ENCODE measurements at places on chromosomes 13 and 19.

- DNase-seq = no peak
These were observed 23.3 kb downstream of the RBM26 start for GRCh38 chr13:79382545-79383275.

DNA sequence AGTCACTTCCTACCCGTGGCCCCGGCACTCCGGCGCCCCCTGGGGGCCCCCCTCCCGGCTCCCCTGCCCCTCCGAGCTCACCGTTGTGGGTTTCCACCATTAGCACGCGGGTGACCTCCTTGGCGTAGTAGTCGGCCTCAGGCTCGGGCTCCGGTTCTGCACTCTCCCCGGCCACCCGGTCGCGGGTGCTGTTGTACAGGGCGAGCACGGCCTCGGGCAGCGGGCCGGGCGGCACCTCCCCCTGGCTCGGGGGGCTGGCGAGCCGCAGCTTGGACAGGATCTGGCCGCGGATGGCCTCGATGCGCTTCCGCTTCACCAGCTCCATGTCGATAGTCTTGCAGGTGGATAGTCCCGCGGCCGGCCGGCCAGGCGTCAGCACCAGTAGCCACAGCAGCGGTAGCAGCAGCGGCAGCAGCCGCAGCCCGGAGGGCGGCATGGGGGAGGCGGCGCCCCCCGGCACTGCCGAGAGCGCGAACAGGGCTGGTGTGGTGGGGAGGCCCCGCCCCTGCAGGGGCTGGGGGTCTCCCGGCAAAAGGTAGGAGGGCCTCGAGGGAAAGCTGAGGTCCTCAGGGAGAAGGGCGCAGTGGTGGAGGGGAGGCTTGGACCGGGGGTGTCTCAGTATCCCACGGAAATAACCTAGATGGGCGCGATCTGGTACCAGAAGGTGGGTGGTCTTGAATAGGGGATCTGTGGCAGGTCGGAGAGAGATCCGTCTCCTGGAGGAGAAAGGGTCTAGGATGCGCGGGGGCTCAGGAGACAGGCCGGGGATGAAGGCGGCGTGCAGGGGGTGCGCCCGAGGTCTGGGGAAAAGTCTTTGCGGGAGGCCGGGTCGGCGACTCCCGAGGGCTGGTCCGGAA, 885 bp downstream of the TGFB1 start:
- DNase-seq = peak; percentile 48

- no peak for DNase-seq
These were observed 9.6 kb upstream of the BCL3 start for GRCh38 chr19:44738603-44739558.

- no peak for DNase-seq
These were observed 84.0 kb upstream of the GSX1 start for GRCh38 chr13:27708325-27708724.

- no peak for DNase-seq
These were observed 1.1 kb downstream of the TNFAIP8L1 start for GRCh38 chr19:4640247-4641000.

DNA sequence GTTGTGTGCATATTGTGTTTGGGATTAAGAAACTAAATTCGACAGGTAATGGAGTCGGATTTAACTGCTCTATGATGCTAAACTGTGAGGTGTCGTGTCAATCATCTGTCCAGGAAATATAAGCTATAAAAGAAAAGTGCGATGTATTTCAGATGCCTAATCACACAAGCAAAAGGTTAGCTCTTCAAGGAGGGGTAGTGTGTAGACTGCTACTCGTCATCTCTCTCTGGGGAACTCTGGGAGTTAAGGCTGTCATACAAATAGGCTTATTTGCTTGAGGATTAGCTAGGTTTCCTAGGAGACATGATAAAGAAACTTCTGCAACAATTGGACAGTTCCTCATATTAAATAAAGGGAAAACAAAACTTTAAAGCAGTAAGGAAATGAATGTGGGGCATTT, 462.1 kb downstream of the OLFM4 start:
- DNase-seq = no peak

DNA sequence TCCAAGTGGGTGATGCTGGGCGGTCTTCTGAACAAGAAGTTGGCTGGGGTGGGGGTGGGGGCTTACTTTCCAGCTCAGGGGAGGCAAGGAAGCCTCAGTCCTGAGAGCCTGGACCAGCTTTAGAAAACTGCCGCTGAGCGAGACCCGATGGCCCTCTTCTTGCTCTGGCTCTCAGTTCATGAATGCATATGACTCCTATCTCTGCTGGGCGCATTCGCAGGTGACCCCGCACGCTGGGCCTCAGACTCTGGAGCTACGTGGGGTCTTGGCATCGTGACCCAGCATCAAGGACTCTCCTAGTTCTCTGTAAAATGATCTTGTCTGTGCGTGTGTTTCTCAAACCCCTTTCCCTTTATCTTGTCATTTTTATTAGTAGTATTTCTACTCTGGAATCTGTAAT, 19.7 kb downstream of the PRAM1 start:
- DNase-seq = no peak

- DNase-seq = no peak
These were observed 115.8 kb upstream of the TNFSF11 start for GRCh38 chr13:42458193-42458592.

DNA sequence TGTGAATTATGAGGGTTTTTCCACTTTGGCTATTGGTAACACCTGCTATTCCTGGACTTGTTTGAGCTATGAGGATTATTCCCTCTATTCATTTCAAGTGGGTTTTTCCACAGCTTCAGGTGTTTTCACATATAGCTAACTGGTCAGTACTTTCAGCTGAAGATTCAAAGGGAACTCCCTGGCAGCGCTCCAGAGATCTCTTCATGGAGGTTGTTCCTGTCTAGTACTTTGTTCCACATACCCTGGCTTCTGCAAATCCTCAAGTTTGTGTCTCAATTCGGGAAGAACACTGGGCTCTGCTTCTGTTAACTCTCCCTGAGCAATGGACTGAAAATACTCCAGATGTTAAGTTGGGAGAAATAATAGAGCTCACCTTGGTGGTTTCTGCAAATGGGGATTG, 5.6 kb upstream of the ZNF607 start:
- DNase-seq = no peak

DNA sequence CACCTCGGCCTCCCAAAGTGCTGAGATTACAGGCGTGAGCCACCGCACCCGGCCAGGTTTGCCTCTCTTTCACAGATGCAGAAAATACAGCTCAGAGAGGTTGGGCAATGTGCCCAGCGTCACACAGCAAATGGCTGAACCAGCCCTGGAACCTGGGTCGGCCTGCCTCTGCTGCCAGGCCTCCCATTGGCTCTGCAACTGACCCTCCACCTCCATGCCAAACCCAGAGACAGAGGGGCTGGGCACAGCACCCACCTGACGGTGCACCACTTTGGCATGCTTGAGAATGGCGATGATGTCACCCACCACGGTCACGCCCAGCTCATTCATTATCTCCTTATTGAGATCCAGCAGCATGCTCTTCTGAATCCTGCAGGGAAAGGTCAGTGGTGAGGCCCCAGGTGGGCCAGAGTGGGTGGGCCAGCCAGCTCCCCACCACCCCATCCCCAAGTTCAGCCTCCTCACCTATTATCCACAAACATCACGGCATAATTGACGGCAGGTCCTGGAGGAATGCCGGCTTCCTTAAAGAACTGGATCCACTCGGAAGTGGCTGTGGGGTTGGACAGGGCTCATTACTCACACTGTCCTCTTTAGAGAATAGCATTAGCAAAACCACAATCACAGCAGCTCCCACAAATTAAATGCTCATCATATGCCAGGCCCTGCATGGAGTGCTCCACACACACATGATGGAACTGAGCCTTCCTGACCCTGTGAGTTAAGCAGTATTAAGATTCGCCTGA, 12.2 kb downstream of the C19orf47 start:
- no peak for DNase-seq

DNA sequence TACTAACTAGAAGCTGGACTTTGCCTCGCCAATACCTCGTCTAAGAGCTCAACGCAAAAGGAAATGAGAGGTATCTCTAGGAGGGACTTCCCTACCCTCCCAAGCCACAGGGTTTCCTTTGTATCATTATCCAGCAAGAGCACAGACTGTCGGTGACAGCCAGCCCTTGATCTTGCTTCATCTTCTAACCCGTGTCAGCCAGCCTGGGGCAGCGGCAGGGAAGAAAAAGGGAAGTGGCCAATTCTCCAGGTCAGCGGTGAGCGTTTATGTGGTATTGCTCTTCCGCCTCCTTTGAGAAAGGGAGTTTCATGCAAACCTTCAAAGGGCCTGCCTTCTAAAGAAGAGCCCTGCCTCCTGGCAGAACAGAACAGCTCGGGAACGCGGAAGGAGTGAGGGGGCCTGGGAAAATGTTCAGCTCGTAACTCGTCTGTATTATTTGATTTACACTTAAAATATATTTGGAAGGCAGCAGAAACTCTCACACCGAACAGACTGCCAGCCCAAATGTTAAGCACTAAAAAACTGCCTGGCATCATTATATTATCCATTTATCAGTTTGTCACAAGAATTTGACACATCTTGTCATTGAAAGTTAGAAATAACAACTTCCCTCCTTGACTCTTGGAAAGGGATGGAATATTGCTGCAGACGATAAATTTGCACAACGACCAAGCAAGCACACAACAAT, 41.8 kb downstream of the EFNB2 start:
- no peak for DNase-seq

- no peak for DNase-seq
These were observed 1447.5 kb downstream of the EFNB2 start for GRCh38 chr13:105087945-105088344.

- no peak for DNase-seq
These were observed 55.0 kb upstream of the EEF1AKMT1 start for GRCh38 chr13:20828539-20829364.

DNA sequence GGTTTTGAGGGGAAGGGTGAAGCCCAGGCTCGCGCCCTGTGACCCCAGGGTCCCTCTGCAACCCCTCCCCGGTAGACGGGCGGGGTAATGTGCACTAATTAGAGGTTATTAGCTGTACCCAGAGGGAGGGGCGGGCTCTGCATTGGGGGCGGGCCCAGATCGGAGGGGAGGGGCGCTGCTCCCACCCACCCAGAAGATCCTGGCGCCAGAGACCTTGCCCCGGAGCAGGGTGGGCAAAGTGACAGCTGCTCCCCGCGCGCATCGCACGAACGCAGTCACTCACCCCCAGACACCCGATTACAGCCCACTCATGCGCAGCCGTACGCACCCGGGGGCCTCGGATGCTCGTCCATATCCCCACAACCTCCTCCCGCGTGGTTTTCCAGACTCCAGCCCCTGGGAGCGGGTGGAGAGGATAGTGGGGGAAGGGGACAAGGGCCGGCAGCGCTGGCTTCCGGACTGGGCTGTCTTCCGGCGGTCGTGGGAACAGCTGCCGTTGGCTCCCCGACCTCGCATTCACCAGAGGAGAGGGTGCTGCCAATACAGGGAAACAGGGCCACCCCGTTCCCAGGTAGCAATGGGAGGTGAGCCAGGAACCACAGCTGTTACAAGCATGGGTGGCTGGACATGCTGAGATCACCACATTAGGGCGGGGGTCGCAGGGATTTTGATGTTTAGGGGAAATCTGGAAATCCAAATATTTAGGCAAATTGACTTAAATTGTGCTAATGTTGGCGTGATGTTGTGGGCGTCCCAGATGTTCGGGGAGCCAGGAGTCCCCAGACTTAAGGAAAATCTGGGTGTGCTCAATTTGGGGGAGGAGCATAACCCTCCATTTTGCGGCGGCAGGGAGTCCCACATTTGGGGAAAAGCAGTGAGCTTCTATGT, 2.9 kb upstream of the HOOK2 start:
- no peak for DNase-seq

DNA sequence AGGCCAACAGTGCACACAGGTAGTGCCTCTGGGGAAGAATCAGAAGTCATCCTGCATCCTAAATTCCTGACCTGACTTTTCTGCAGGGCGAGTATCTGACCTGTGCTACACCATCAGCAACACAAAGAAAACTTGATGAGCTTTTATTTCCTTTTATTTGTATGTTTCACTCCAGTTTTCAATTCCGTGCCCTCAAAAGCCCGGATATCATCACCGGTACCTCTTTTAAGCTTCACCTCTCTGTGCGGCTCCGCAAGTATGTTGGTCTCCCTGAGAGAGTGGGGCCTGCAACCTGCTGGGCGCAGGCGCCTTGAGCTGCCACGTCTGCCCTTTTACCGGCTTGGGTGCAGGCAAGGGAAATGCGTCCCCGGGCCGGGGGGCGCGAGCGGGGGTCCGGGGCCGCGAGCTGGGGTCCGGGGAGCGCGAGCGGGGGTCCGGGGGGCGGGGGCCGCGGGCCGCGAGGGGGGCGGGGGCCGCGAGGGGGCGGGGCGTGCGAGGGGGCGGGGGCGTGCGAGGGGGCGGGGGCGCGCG, 4.3 kb upstream of the DUXA start:
- no peak for DNase-seq

DNA sequence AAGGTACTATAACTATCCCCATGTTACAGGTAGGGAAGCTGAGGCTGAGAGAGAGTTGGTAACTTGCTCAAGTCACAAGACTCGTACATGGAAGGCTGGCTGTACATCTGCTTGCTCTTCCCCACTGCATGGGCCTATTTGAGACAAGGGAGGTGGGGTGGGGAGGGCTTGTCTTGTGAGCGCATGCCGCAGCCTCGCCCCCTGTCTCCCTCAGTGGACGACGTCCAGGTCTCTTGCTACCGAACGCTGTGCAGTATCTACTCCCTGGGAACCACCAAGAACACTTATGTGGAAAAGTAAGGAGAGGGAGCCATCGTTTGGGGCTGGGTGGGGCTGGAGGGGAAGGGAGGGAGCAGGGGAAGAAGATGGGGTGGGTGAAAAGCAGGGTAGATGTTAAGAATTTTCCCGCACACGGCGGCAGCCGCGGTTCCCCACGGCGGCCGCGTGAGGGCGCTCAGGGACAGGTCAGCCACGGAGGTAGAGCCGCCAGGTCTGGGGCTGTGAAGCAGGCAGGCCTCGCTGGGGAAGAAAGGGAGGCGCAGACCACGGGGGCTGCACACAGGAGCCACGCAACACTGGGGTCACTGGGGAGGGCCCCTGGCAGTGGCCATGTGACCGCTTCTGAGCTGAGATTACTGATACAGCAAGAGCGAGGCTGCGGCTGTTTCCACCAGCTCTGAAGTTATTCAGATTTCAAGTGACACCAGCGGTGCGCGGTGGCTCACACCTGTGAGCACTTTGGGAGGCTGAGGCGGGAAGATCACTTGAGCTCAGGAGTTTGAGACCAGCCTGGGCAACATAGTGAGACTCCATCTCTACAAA, 81.5 kb downstream of the RYR1 start:
- DNase-seq = peak; percentile 63

DNA sequence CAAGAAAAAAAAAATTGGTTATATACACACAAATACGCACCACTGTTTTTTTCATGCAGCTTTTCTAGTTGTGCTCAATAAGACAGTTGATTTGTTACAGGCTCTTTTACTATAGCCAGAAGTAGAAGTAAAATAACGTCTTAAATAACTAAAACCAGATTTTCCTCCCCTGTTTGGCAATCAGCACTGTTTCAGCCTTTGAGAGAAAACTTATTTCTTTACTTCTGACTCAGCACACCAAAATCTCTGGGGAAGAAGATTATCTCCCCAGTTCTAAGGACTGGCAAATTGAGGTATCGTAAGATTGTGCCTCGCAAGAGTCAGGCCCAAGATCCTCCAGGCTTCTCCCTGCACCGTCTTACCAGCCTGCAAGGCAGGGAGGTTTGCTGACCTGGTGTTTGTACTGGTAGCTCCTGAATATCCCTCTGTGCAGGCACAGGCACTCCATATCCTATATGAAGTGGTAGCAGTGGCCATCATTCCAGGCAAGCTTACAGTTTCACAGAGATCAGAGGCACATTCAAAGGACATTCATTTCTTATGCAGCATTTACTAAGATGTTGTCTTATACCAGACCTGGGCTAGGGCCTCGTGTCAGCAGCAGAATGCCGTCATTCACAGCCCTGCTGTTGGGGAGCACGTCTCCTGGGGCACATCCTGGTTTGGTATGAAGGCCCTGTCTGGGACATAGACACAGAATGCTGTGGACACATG, 268.2 kb downstream of the ZNF536 start:
- no peak for DNase-seq

GRCh38 chr13:80577926-80578670, 237.2 kb upstream of the SPRY2 start:
- DNase-seq = no peak
